ENCODE measurements at places on chromosomes 6 and 20.

DNA sequence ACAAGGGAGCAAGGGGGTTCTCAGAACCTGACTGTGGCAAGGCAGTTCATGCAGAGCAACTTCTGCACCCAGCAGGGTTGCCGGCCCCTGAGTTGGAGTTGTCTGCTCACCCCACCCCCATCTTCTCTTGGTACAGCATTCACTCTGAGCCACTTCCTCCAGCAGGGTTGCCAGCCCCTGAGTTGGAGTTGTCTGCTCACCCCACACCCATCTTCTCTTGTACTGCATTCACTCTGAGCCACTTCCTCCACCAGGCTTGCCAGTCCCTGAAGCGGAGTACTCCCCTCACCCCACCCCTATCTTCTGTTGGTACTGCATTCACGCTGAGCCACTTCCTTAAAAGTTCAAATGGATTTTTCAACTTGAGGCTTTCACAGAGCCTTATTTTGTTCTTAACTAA, 79.7 kb upstream of the SYNDIG1 start:
- DNase-seq, result no peak

DNA sequence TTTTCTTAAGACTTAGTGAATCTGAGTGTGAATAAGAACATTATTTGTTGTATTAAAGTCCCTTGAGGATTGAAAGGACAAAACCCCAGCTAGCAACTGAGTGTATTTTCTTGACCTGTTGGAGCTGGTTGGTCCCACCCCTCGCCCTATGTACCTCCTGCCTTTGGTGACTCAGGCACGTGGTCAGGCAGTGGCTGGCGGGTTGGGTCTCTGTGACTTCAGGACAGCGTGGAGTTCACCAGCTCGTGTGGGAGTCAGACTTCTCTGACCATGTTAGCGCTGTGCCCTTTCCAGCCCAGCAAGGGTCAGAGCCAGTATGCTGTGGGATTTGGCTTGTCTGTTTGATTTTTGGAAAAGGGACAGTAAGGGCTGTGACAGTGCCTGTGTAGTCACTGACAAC, 93.7 kb downstream of the SSR1 start:
- DNase-seq, result no peak

DNA sequence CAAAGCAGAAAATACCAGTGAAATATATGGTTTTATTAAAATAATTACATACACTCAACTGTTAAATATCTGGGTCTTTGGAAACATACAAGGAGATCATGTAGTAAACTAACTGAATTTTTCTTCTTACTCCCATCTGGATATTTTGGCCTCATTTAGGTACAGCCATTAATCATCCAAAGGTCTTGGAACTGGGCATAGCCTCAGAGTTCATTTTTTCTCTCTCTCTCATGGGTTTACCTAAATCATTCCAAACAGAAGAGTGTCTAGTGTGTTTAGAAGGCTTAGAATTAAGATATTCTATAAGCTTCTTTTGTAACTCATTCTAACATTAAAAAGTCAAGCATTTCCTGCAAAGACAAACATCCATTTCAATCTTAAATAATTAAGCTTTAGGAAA, 79.4 kb downstream of the HMGCLL1 start:
- DNase-seq, result no peak

- DNase-seq, result no peak
Measured at GRCh38 chr6:18845896-18846295, 458.7 kb downstream of the RNF144B start.

DNA sequence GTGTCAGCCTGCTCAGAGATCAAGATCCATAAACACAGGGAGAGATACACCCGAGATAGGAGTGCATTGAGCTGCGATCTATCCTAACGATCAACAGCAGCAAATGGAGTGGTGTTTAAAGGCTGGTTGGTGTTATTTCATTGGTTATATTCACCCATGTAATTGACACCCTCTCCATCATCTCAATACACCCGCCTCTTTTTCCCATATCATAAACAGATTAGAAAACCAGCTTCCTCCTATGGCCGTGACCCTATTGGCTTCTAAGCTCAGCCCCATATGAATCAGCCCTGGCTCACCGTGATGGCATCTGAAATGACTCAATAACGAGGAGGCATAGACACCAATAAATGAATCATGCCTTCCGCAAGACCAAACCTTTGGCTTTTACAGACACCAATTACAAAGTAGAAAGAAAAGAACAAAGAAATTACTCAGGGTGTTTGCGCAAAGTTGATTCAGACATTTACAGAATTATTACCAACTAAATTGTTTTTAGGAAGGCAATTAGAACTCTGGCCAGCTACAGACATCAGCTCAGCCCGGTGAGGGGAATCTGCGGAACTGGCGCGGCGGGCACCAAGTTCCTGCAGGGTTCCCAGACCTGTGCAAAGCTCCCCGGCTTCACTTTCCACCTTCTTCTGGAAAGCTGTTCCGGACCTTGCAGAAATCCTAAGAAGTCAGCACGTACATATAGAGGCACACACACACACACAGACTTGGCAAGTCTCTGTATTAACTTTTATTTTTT, 11.5 kb downstream of the PMEPA1 start:
- peak; percentile 27 for DNase-seq

- no peak for DNase-seq
Measured at GRCh38 chr20:11060423-11061185, 386.8 kb upstream of the JAG1 start.

GRCh38 chr20:44010162-44010704, 95.6 kb downstream of the TOX2 start:
- no peak for DNase-seq

- no peak for DNase-seq
Measured at GRCh38 chr20:4190792-4191519, 175.6 kb upstream of the RNF24 start.

GRCh38 chr6:21359926-21360325, 233.6 kb upstream of the SOX4 start:
- no peak for DNase-seq

DNA sequence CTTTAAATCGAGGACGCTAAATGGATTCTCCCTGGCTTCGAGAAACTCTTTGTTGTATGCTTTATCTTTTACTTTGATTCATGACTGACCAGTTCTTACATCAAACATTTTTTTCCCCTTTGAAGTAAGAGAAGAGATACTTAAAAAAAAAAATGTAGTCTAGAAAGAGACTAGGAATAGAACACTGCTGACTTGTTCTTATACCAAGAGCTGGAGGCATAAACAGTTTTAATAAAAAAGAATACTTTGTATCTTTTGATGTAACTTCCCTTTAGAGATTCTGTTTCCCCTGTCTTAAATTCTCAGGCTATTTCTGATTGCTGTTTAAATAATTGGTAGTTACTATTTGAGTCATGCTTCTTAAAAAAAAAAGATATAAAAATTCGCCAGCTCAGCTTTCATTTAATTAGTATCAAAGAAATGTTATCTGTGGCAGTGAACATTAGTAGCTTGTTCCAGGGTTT, 4.8 kb downstream of the ASXL1 start:
- DNase-seq, result no peak

- no peak for DNase-seq
Measured at GRCh38 chr6:158627168-158627939, 17.2 kb downstream of the DYNLT1 start.

Measured in activated gamma-delta T cell treated with anti-CD3 and anti-CD28 coated beads, Interleukin-2, amount 50 U/mL, for 16 hours (primary cell).